ENCODE measurements at places on chromosomes 3 and 15.

DNA sequence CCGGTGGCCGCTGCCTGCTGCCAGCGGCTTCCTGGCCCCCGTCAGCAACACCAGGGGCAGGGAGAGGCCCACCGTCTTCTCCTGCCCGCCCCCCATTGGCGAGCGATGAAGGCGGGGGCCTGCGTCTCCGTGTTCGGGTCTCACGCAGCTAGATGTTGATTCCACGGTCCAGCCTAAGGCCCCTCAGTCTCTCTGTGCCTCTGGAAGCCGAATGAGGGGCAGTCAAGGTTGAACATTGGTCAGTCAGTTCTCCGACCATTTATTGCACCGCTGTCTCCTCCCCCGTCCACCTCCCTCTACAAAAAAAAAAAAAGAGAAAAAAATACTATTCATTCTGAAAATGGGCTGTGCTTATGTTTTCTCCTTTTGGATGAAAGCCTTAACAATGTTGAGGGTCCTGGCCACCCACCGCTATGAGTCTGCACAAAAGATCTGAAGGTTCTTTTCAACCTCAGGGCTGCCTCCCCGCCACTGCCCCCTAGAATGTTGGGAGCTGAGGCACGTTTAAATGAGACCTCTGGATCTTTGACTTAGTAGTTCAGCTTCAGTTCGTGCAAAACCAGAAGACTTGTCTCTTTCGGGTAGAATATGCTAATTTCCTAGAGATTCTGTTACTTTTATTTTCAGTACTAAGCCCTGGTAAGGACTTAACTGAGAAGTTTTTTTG is 736 bp downstream of the IREB2 start:
- DNase-seq: no peak

- no peak for DNase-seq
Measured at GRCh38 chr3:156586905-156587759, 32.2 kb upstream of the SSR3 start.

DNA sequence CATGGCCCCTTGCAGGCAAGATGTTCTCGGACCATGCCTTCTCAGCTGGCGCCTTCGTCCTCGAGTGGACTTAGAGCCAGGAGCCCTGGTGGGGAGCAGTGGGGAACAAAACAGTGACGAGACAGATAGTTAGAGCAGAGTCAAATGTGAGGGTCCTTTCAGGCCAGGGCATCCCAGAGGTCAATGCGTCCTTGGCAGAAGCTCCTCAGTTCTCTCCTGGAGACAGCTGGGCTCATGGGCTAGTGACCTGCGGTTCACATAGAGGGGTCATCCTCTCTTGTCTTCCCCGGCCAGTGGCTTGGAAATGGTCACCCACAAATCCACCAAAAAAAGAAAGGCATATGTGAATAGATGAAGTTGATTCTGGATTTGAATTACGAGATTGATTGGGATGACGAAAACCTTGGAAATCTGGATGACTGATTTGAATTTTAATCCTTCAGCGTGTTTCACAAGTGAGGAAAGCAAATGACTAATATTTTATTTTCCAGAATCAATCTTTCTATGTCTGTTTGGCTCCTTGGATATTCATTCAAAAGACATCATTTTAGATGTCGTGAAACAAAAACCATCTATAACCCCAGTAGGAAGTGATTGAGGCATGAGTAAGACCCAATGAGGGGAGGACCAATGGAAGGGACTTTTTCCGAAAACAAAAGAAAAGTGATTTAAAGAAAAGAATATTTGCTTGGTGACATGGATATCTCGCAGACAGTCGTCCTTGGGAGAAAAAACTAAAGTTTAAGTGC is 84.5 kb downstream of the ASB7 start:
- no peak for DNase-seq

GRCh38 chr3:3105246-3105645 is 4.9 kb downstream of the IL5RA start:
- no peak for DNase-seq

DNA sequence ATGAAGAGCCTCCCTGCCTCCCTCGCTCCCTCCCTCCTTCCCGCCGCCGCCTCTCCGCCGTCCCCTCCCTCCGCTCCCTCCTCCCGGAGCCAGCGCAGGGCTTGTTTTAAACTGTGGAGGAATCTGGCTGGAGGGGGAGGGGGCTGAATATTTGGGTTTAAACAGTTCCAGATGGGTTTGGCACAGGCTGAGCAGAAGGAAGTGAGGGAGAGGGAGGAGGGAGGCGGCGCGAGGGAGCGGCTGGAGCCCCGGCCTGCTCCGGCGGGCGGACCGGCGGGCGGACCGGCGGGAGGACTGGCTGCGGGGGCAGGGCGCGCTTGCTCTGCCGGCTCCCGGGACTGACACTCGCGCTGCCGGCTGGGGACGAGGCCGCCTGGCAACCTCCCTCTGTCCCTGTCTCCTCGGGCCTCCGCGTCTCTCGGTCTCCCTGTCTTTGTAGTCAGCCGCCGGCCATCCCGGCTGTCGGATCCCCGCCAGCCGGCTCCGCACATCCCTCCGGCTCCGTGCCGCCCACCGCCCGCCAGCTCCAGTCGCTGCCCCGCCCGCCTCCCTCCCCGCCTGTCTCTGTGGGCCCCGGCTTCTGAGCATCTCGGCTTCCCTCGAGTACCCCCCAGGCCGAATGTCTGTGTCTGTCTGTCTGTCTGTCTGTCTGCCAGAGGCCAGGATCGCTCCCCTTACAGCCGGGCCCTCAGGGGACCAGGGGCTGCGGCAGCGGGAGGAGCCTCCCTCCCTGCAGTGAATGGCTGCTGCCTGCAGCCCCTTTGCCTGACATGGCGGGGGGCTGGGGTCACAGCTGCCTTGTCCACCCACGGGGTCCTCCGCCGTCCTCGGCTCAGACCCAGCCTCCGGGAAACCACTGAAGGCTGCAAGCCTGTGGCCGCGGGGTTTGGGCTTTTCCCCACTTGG is 7.6 kb downstream of the EPHB3 start:
- no peak for DNase-seq

DNA sequence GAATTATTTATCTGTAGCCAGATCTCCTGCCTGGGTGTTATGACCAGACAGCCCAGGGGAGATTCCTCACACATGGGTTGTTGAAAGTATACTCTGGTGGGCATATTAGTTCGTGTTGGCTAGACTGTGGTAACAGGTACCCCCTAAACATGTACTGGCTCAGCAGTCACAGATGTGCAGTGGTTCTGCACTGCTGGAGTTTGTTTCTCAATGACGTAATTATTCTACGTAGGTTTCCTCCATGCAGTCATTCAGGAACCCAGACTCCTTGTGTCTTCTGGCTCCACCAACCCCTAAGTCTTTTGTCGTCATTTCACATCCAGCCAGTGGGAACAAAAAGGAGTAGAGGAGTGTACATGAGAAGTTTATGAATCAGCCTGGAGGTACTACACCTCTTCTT is 16.2 kb downstream of the LSM3 start:
- no peak for DNase-seq

GRCh38 chr3:81476692-81477091 is 284.8 kb downstream of the GBE1 start:
- DNase-seq: no peak

- DNase-seq: no peak
Measured at GRCh38 chr3:69740103-69741021, 1.1 kb downstream of the MITF start.
